H7 (cell line): ENCODE measurements at places on chromosomes 5 and 9.

DNA sequence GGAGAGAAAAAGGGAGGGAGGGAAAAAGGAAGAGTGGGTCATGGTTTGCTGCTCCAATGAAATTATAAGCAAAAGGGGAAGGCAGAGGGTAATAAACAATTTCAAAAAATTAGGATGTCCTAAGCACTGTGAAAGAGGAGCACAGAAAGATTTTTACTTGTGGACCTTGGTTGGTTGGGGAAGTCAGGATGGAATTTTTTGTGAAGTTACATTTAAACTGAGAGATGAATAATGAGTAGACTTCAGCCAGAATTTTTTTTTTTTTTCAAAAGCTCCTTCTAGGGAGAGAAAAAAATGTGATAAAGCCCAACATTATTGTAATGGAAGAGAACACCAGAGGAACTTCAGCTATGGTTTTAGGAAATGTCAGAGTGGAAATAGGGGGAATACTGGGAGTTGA, 515.9 kb upstream of the PAPPA start:
- DNase-seq, result no peak

GRCh38 chr5:67215519-67216471, 19.2 kb upstream of the CD180 start:
- no peak for DNase-seq

DNA sequence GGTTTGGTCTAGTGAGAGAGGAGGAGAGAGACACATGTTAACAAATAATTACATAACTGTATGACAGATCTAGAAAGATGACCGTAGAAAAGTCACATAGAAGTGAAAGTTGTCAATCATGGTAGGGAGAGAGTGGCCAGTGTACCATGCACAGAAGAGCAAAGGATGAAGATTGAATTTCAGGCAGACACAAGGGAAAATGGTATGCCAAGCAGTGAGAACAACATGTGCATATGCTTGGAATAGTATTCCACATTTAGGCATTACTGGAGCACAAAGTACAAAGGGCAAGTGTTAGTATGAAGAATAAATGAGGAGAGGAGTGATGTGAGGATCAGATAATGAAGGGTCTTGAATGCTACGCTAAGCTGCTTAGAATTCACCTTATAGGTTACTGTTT, 20.3 kb downstream of the GRIN3A start:
- DNase-seq, result no peak

- DNase-seq, result no peak
Measured at GRCh38 chr5:33565324-33565723, 124.6 kb downstream of the TARS1 start.

DNA sequence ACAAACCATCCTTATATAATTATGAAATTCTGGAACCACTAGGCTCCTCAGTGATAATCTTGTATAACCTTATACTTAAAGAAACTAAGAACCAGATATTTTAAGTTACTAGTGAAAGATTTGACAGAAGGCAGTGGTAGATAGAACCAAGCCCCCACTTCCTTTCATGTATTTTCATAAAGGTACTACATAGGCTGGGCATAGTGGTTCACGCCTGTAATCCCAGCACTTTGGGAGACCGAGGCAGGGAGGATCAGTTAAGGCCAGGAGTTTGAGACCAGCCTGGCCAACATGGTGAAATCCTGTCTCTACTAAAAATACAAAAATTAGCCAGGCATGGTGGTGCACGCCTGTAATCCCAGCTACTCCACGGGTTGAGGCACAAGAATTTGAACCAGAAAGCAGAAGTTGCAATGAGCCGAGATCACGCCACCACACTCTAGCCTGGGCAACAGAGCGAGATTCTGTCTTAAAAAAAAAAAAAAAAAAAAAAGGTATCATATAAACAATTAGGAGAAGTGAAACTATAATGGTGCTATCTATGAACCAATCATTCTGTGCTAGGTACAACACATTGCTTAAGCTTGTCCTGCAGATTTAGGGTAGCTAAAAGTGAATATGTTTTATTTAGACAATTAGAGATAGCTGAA, 27.9 kb upstream of the DTWD2 start:
- DNase-seq, result no peak

DNA sequence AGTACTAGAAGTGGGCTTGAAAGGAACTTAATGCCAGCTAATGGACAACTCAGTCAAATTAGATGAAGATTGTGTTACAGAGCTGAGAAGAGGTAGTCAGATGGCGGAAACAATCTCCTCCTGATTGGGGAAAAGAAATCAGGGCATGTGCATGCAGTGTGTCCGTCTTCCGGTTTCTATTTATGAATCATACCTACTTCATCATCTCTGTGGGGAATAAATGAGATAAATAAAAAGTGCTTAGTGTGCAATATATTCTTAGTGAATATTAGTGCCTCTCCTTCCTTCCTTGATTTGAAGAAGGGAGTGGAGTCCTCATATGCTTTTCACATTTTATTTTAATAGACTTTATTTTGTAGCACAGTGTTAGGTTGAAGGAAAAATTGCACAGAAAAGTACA, 108.7 kb upstream of the NFIL3 start:
- DNase-seq, result no peak

GRCh38 chr5:20032896-20033295, 44.9 kb upstream of the CDH18 start:
- no peak for DNase-seq

- DNase-seq, result no peak
Measured at GRCh38 chr5:109038209-109038840, 290.6 kb downstream of the FER start.

DNA sequence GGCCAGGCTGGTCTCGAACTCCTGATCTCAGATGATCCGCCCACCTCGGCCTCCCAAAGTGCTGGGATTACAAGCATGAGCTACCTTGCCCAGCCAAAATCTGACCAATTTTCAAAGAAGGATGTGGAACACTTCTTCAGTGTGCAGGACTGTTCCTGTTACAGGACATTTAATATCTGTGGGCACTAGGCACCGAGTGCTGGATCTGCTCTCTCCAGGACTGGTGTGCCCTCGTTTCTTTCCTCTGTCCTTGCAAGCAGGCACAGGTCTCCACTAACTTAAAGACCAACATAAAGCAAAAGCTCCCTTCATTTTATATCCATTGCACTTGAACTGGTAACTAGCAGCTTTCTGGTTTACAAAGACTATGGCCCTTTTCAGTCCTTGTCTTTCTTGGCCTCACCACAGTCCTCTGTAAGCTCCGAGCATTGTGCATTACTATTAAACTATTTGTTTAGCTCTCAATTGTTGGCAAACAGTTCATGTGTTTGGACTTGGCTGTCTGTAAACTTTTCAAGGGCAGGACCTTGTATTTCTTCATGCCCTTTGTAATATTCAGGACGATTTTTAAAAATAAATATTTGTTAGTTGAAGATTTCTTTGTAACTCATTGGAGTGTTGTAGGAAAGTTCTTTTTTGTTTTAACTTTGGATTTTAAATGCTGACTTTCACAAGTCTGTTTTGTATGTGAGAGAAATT, 37.3 kb downstream of the ARHGEF28 start:
- DNase-seq, result no peak

- DNase-seq, result no peak
Measured at GRCh38 chr5:165321912-165322311, 1816.5 kb downstream of the MAT2B start.

DNA sequence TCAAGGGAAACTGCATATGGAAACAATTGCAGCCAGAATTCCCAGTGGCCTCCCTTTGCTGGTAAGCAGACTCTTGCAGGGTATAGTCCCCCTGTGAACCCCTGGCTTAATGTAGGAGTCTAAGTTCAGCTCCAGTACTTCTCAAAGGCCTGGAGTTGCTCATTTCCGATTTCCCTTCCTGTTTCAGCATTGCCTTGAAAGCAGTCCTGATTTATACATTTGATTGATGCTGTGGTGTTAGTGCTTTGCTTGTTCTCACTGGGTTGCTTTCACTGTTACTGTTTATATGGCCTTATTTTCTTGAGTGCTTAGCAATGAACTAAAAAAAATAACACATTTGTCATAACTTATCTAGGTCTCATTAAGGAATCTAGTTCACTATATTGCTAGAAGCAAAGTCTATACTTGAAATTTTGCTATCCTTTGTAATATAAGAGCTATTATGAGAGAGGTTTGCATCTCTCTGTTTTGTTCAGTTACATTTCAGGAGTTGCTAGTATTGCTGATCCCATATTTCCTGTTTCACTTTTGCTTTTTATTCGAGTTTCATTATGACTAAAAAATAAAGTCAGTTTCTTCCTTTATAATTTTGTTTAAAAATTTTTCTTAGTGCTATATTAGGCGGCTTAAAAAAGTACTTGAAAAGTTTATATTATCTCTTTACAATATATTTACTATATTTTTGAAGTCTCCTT, 122.4 kb upstream of the NMUR2 start:
- DNase-seq, result no peak

DNA sequence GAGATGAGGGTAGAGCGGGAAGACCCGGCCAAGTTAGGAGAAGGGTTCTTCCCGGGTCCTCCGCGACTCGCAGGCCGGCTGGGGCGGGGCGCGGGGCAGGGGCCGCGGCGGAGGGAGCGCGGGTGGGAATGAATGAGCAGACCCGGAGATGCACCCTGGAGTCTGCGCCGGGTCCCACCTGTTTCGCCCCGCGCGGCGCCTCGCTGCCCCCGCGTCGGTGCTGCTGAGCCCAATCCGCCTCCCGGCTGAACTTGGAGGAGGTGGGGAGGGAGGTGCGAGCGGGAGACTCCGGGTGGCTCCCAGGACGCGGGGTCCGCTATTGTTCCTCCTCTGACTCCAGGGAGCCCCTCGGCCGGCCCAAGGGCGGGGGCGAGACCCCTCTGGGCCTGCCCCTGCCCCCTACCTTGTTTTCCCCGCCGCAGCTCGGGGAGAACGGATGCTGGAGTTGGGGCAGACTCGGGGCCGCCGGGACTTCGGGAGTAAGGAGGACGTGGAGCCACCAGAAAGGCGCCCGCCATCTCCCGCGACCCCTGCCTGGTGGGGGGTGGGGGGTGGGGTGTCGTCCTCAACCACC, 659 bp downstream of the RAI14 start:
- peak; percentile 73 for DNase-seq

- DNase-seq, result no peak
Measured at GRCh38 chr5:72369301-72369700, 49.1 kb downstream of the PTCD2 start.

GRCh38 chr5:131814990-131815389, 18.2 kb upstream of the FNIP1 start:
- peak; percentile 22 for DNase-seq

DNA sequence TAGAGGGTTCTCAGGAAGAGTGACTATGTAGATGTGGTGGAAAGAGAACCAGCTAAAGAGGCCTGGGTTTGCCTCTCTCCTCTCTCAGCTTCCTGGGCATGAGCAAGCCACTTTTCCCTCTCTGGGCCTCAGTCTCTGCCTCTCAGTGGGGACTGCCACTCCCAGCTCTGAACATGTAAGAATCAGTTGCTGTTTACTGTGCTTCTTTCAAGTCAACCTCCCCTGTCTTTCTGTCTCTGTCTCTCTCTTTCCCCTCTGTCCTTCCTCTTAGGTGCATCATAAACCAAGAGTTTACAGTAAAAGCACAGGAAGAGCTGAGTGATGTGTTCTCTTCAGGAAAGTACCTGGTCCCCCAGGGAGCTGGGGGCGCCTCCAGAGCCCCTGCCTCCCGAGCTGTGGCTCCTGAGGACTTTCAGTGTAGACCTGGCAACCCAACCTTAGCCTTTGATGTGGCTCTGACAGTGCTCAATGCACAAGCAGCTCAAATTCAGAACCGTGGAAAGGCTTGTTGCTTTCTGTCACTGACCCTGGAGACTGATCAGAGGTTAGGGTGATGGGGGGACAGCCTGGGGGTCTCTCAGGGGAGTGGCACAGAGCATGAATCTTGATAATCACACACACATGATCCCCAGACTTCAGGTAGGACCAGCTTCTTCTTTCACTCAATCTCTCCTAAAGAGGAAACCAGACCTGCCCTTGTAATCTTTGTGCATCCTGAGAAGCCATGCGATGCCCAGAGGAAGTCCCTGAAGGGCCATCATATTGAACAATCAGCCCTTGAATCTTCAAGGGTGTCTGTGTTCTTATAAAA, 59.4 kb upstream of the TNFSF8 start:
- no peak for DNase-seq

- DNase-seq, result no peak
Measured at GRCh38 chr9:18167733-18168132, 306.2 kb upstream of the ADAMTSL1 start.

DNA sequence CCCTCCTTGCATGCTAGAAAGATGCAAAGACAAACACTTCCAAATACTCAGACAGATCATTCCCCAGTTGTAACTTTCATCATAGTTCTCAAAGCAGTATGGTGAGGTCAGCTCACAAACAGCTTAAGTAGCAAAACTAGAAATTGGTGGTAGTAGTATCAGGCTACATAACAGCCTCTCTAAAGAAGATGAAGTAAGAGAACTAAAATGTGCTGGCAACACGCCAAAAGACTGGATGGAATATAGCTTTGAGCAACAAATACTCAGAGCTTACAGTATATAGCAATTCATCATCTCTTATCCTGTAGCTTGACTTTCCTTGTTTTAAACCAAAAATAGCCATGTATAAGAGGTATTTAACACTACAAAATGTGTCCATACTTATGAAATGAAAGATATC, 7.5 kb downstream of the PFDN1 start:
- DNase-seq, result no peak

DNA sequence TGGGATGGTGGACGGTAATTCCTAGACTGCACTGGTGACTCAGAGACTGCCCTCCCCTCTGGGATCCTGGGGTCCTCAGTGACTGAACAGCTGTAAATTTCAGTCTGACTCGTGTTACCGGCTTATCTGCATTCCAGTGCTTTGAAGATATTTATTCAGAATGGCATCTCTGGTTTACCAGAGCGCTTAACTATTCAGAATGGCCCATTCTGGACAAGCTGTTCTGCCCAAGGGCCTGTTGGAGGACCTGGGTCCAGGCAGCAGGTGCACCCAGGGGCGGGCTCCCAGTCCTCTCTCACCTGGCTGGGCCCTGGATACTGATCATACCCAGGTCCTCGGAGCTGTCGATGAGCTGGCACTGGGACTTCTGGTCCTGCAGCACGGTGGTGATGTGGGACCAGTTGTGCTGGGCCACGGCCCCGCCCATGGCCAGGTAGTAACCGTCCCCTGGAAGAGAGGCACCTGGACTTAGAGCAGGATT, 48.0 kb downstream of the SARDH start:
- DNase-seq, result no peak

DNA sequence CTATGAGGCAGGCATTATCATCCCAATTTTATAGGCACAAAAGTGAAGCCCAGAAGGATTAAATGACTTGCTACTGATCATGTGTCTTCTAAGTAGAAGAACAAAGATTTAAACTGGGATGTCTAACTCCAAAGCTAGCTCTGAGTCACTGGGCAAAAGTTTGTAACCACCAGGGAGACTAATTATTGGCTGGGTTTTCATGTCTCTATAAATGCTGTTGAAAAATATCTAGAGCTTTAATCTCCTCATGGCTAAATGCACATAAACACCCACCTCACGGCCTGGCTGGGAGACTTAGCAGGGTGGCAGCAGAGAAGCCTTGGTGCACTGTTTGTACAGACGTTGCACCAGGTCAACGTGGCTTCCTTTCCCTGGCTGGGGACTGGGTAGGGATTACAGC, 144.6 kb downstream of the MELK start:
- DNase-seq, result no peak

- peak; percentile 92 for DNase-seq
Measured at GRCh38 chr5:149828161-149829011, 98.3 kb downstream of the PPARGC1B start.

- no peak for DNase-seq
Measured at GRCh38 chr5:15371184-15371583, 128.8 kb upstream of the FBXL7 start.
